ENCODE measurements at places on chromosomes 5 and 9.

DNA sequence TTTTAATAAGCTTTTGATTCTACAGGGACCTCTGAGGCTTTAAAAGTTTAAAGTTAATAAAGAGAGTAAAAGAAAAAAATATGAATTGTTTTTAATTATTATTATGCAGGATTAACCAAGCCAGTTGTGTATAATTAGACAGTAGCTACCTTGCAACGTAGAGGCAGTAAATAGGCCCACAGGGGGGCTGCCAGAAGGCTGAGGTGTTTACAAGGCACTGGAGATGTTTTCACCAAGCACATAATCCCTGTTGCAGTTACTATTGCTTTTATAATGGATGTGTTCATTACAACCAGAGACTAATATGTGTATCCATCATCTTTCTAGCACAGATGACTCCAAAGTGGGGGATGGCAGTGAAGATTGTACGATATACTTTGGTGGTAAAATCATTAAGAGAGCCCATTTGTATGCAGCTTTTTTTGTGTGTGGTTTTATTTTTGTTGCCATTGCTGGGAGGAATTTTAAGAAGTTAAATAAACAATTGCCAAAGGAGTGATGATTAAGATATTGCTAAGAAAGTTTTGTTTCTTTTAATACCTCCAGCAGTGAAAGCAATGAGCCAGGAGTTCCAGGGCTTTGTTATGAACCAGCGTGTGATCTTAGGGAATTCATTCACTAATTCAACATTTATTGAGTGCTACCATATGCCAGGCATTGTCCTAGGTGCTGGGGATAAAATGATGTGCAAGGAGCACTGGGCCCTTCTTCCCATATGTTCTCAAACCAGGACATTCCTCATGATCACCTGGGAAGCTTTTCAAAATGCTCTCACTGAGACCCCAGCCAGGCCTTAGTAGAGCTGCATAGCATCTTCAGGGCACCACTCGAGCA, 138.7 kb upstream of the EFNA5 start:
- no peak for DNase-seq

GRCh38 chr9:114729706-114730105, 47.7 kb upstream of the TEX48 start:
- no peak for DNase-seq

GRCh38 chr9:121556580-121556979, 56.9 kb upstream of the GGTA1 start:
- DNase-seq = no peak

GRCh38 chr5:143560378-143560777, 156.9 kb upstream of the NR3C1 start:
- DNase-seq = no peak

DNA sequence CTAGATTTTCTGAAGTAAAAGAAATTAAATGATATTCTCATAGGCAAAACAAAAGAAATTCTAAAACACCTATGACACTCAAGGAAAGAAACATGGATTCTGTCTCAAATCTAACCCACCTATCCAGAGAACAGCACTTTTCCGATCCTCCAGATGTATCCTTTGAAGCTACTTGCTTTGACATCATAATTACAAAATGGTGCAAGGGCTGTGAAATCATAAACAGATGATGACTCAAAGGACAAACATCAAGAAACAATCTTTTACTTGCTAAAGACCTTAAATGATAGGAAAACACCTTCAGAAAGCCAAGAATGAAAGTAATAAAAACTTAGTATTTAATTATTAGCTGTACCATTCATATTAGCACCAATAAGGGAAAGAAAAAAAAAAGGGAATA, 202.6 kb downstream of the DENND1A start:
- DNase-seq = no peak

DNA sequence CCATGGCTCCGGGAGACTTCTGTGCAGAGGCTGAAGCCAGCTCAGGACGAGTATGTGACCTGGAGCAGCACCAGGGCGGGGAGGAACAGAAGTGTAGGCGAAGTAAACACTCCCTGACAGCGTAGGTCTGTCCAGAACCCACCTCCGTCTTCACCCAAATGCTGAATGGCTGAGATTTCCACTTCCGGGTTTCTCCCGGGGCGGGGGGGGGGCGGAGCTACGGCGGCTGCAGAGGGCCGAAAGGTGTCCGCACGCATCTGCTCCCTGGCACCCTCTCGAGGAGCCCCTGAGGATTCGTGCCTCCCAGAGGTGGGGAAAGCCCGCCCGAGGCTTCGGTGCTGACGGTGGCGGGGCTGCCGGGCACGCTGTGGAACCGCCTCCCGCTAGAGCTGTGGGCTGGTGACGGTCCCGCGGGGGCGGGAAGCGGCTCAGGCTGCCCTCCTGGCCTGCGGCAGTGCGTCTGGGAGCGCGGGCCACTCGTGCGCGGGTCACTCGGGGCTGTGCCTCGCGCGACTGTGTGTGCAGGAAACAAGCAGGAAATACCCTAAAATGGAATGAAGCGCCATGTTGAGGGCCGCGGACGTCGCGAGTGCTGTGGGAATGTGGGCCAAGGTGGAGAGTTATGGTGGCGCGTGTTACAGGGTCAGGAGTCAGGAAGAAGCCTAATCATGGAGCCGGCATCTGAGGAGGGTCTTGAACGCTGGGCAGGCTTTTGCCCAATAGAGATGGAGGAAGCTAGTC, 1425.4 kb downstream of the FOXD4L5 start:
- no peak for DNase-seq

DNA sequence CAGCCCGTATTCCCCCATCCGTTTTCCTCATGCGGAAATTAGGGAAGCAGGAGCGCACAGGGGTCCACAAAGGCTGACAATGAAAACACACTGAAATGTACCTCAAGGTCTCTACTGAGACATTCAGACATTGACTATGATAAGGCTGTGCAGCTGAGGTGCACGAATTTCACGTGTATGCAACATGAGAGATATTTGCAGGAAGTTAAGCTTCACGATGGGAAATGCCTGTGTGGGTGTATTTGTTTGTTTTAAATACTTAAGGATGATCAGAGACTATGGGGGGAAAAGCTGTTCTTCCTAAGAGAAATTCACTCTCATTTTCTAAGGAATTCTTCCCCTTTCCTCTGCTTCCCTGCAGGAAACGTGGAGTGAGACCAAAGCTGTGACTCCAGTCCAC, 2.6 kb upstream of the SPATA31E1 start:
- DNase-seq = no peak

DNA sequence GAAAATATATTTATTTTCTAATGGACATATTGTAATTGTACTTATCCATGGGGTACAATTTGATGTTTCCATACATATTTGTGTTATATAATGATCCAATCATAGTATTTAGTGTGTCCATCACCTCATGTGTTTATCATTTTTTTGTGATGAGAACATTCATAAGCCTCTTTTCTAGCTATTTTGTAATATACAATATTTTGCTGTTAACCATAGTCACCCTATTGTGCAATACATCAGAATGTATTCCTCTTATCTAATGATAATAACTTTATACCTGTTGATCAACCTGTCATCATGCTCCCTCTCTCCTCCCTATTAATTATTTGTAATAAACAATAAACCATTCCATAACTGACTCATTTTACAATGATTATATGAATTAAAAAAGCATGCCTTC, 93.2 kb downstream of the ISL1 start:
- no peak for DNase-seq

GRCh38 chr5:14683906-14684455, 19.5 kb downstream of the OTULIN start:
- no peak for DNase-seq

- no peak for DNase-seq
Observed at GRCh38 chr9:35619800-35620158, 1.6 kb upstream of the CD72 start.

- DNase-seq = no peak
Observed at GRCh38 chr5:116479776-116480675, 94.6 kb downstream of the SEMA6A start.

DNA sequence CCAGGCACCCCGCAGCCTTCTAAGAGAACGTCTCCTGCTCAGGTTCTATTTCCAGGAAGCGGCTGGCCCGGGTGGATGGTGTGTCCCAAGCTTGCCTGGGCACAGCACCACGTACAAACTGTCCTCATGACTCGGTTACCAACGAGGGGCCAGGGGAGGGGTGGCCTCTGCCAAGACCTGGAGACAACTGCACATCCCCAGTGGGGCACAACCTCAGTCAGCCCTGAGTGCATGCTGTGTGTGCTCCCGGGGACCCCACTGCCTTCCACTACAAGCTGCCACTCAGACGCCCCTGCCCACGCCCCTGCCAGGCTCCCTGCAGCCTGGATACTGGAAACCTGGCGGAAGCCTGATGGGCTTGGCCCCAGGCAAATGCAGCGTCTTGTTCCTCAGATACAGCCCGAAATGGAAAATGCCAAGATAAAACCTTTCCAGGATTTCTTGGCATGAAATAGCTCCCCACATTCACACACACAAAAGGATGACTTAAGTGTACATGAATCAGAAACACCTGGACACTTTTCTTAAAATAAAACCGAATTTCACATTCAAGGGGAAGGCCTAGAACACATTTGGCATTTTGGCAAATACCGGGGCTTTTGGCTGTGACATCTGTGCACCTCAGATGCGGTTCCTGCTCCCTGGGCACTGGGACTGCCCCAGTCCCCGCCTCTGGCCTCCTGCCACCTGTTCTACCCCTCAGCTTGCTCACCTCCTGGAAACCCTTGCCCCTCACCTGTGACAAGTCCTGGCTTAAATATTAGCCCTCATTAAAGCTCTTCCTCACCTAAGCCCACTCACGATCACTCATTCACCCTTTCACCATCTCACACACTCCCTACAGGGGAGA, 62.5 kb downstream of the COL23A1 start:
- no peak for DNase-seq

- DNase-seq = no peak
Observed at GRCh38 chr9:123997665-123998277, 13.8 kb upstream of the LHX2 start.

DNA sequence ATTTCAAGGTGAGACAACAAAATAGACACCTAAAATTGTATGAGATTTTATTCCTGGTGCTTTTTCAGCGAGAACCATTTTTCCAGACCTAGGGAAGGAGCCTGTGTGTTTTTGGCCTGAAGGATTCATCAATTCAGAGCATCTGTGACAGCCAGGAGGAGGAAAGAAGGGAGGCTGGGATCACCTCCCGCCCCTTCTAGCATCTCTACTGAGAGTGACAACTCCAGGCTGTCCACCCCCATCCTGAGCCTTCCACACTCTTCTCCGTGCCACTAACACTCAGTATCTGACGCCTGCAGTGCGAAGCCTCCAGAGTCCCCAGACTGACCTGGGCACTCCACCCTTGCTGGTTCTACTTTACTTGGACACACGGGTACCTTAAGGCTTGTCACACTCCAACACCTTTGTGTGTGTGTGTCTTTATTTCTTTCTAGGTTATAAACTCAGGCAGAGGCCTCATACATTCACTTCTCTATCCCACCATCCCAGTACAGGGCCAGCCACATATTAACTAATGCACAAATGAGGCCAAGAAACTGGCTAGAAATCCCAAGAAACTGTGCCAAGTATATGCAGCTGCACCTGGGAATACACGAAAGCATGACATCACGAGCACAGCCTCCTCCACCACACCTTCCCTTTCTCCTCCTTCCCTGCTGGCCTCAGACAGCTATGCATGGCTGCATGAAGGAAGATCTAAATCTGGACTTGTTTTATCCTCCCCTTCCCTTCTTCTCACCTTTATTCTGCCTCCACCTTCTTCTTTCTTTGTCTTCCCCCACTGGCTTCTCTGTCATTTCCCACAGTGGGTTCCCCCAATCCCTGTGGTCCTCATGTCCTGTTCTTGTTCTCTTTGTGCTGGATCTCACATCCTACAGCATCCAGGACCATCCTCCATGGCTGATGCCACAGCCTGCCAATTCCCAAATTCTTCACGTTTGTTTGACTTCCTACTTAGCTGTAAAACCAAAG, 16.0 kb downstream of the S1PR3 start:
- no peak for DNase-seq

- DNase-seq = no peak
Observed at GRCh38 chr9:80094176-80094771, 522.5 kb downstream of the TLE4 start.

GRCh38 chr9:134283111-134283515, 43.1 kb upstream of the RXRA start:
- DNase-seq = no peak

GRCh38 chr9:93713716-93714115, 137.3 kb downstream of the PHF2 start:
- DNase-seq = no peak

- DNase-seq = no peak
Observed at GRCh38 chr5:137921931-137922330, 32.7 kb downstream of the PKD2L2 start.

DNA sequence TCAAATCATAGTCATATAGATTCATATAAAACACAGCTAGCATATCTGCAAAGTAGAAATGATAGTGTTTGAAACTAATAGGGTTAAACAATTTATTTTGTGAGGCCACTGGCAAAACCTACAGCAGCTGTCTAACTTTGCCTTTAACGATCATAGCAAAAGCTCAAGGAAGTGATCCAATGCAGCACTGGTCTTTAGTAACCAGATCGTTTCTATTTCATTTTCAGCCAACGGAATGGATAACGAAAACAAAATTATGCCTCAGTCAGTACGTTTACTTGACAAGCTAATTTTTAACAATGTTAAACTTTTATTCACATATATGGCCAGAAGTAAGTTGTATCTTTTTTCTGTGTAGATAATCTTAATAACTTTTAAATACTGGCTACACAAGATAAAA, 17.7 kb downstream of the MLLT3 start:
- no peak for DNase-seq

DNA sequence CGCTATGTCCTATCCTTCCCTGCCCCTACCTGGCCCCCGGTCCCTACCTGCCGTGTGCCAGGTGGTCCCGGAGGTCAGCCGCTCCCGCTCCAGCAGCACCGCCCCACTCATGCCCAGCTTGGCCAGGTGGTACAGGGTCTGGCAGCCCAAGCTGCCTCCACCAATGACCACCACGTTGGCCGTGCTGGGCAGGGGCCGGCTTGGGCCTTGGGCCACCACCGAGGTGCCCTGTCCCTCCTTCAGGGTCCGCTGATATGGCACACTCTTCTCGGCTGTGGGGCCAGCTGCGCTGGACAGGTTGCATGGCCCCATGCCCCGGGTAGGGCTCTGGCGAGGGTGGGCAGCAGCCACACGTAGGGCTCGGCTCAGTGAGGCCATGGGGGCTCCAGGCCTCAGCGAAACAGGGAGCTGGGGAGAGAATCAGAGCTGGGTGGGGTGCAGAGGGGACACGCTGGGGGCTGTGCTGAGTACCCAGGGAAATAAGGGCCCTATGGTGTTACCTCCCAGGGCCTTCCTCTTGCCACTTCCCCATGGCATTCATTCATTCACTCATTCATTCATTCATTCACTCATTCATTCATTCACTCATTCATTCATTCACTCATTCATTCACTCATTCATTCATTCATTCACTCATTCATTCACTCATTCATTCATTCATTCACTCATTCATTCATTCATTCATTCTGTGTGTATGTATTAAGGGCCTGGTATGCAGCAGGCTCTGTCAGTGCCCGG, 4.2 kb downstream of the SARDH start:
- DNase-seq = no peak
